NCI-H774 (cell line): ENCODE measurements at places on chromosomes 2 and 18.

- no peak for DNase-seq
Measured at GRCh38 chr2:235810846-235811245, 317.0 kb downstream of the AGAP1 start.

DNA sequence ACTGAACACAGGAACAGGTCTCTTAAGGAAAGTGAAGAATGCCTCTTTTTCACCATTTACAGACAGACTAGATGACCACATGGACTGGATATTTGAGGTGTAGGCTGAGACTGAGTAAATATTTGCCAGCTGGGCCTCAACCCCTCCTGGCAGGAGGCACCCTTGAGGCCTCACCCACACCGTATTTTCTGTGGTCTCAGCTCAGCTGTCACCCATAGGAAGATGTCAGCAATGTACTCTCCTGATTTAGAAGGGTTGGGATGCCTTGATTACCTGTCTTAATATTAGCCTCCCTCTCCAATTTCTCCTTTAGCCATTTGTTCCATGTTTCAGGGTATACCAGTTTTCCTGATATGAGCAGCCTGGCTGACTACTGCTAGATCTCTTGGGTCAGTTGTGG, 20.3 kb downstream of the ADCYAP1 start:
- no peak for DNase-seq

DNA sequence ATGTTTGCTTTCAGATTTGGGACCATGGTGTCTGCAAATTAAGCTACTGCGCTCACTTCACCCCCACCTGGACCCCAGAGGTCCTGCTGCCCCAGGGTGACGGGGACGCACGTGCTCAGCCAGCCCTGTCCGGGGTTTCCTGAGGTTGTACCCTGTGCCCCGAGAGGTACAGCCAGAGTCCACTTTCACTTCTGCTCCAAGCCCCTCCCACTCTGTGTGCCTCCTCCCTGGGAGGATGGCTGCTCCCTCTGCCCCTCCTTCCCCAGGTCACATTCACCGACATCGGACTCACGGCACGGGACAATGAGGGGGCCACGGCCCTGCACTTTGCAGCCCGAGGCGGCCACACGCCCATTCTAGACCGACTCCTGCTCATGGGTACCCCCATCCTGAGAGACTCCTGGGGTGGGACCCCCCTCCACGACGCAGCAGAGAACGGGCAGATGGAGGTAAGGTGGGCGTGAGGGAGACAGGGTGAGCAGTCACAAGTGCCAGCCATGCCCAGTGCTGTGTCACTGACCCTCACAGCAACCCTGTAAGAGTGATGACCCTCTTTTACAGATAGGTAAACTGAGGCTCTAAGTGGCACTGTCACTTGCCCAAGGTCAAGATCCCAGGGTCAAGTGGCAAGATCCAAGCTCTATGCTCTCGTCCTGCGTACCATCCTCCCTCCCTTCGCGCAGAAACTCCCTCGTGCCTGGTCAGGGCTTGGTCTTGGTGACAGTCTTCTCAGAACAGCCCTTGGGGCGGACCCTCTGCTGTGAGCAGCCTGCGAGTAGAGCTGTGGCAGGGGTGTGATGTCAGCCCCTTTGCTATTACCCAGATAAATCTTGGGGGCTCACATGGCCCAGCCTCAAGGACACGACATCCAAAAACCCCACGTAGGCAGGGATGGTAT, 7.6 kb downstream of the ESPNL start:
- DNase-seq, result no peak

- no peak for DNase-seq
Measured at GRCh38 chr2:133906926-133907325, 338.7 kb upstream of the NCKAP5 start.

- DNase-seq, result no peak
Measured at GRCh38 chr2:219430633-219431615, 3.7 kb upstream of the SPEG start.

- DNase-seq, result no peak
Measured at GRCh38 chr2:134711692-134712091, 7.1 kb downstream of the TMEM163 start.

- no peak for DNase-seq
Measured at GRCh38 chr2:174660984-174661675, 63.5 kb upstream of the WIPF1 start.

DNA sequence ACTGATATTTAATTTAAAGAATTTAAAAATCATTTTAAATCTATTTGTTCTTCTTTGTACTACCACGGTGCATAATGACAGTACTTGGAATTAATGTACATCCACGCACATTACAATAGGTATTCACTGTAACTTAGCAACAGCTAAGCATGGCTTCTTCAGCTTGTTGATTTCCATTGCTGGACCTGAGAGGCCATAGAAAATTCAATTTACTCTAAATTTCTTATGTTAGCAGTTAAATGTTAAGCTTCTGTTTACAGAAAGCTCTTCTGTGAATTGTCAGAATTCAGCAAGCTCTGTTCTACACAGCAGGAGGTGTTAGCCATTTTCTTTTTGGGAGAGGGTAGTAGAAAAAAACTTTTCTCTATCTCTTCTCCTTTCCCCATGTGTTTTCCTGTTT, 1149.3 kb upstream of the CDH2 start:
- DNase-seq, result peak; percentile 85

GRCh38 chr18:8623549-8624106, 14.4 kb downstream of the RAB12 start:
- peak; percentile 56 for DNase-seq

DNA sequence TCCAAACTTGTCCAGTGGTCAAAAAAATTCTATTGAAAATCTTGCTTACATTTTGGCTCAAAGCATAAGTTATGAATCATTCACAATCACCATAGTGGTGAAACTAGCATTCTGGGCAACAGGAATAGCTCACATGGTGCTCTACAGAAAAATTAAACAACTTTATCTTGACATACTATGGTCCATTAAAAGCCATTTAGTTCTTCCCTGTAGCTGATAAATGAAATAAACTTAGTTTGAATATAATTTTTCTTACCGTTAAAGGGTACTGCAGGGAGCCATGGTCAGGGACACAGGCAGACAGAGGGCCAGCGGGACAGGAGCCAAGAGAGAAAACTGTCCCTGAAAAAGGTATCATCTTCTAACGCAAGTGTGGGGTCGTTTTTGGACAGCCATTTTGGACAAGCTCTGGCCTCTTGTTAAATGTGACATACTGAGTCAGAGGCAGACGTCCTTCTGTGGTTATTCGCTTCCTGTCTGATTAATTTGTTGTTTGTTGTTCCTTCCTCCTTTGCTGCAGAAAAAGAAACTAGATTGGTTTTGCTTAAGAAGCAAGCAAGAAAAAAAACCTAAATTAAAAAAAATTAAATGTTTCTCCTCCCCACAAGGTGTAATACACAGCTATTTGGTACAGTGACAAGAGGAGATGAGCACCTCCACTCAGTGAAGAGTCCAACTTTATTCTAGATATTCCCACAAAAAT, at the start of gene WIPF1:
WIPF1 (minus strand) TSS at position 460 of the 703 bp plus-strand sequence. CDS start 12,231 bp downstream, outside the sequence.
- no peak for DNase-seq

DNA sequence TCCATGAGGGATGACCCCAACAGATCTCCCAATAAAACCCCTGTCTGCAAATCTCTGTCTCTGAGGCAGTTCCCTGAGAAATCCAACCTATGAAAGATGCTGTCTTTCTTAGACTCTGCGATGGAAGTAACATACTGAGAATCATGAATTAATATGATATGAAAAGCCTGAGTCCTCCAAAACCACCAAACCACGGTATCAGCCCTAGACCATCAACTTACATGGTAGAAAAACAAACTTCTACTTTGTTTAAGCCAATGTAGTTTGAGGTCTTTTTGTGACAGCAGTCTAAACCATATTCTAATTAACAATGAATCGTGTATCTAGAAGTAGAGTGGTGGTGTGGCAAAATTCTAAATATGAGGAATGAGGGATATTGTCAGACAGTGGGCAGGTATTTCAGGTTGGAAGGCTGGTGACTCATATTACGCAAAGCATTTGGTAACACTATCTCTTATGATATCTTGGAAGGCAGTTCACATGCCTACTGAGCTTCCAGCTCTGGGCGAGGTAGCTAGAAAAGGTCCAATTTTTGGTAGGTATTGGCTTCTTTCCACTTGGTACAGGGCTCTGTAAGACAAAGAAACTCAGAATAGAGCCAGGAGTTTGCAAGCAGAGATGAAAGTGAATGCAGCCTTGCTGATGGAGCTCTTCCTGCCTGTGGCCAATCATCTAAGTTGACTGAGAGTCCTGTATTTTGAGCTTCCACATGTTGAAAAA, 215.8 kb downstream of the ZFP36L2 start:
- no peak for DNase-seq

DNA sequence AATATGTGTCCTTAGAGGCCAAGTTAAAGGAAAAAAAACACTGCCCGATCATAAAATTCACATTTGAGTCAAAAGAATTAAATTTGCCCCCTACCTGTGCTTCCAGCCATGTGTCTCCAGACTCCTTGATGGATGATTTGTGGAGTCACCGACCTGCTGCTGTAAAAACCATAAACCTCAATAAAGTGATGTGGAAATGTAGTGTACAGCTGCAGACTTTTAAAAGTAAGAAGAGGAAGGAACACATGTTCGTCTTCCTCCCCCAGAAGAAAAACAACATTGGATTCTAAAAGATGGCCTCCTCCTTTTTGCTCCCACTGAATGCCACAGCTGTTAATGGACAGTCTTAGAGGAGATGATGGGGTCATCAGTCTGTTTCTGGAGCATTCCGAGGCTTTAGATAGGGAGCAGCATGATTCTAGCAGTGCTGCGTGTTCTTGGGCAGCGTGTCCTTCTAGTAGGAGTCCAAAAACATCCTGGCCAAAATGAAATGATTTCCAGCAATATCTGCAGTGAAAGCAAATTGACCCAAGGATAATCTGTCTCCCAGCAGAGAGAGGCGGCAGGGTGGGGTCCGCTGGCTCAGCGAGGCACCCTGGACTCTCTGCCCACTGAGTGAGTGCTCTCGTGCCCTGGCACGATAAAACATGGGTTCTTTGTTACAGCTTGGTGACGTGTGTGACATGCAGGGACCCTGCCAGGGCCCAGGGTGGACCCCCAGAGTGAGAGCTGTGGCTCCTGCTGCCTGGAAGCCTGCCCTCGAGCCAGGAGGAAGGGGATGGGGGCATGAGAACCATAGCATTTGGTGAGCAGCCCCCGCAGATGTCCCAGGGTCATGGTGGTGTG, 196.1 kb downstream of the FAM210A start:
- no peak for DNase-seq

DNA sequence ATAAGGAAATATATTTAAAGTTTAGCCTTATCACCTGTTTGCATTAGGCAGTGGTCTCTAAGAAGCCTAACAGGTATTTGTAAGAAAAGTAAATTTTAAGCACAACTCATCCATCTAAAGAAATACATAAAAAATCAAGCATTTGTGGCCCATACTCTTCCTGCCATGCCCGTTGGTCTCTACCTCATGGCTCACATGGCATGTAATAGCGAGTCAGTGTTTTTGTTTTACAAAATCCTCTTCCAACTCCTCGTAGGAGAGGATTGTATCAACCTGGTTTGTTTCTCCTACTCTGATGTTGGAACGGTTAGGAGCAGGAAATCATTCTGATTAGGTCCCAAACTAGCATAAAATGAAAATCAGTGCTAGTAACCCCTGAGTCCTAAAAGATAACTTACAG, 91.8 kb downstream of the FMNL2 start:
- no peak for DNase-seq

DNA sequence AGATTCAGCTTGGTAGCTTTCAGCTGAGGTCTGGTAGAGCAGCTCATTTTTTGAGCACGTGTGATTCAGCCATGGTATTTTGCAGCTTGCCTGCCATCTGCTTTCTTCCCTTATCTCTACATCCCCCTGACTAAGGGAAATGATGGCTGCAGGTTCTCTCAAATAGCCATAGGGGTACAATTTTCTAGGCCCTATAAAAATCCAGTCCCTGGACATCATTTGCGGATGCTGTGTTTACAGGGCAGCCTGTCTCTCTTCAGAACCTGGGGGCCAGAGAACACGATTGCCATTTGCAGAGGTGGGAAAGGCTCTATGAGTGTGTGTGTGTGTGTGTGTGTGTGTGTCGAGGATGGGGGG, 442.7 kb upstream of the MEIS1 start:
- no peak for DNase-seq

DNA sequence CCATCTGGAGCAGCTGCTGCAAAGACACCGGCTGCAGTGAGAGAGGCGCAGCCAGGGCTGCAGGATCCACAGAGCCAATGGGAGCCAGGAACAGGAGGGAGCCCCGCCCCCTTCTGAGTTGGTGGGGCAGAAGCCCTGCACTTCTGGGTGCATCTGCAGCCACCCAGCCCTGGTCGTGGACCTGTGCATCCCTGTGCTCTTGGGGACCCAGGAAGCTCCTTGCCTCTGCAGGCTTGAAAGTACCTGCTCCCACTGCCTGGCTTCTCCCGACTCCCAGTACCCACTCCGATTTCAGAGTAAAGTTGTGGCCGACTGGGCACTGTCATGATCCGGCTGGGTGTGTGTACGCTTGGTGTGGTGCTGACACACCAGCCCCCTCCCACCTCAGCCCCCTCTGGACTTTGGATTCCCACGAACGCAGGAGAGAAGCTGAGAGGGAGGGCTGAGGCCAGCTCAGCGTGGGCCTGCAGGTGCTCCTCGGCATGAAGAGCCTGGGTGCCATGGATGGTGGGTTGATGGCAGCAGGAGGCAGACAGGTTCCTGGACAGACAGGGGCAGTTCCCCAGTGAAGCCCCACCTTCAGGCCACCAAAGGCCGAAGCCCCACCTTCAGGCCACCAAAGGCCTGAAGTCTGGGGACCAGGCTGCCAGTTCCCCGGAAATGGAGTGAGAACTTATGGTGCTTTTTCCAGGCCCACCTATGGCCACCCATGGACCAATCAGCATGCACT, 34.9 kb downstream of the LRRTM4 start:
- no peak for DNase-seq

GRCh38 chr2:159165048-159165447, 121.5 kb downstream of the WDSUB1 start:
- no peak for DNase-seq

GRCh38 chr2:203437511-203437910, 97.6 kb downstream of the RAPH1 start:
- DNase-seq, result no peak

GRCh38 chr2:147109291-147109690, 735.5 kb upstream of the ACVR2A start:
- DNase-seq, result no peak

DNA sequence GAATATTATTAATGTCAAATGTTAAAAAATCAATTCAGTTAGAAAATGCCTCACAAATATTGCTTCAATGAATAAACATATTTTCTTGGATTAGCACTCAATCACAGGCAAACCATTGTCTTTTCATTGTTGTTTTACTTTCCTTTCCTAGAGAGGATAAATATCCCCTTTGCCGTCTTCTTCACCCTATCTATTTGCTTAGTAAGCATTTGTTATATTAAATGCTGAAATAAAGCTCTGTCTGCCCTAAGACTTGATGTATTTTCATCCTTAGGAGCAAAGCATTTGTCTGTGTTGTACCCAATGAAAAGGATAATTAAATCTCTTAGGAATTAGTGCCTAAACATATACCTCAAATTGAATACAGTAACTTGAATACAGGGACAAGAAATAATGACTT, 1071.2 kb upstream of the GYPC start:
- no peak for DNase-seq
